ENCODE measurements at places on chromosomes 2 and 18. TPM values are rescaled to one million over a fixed set of nuclear protein-coding genes. Genes with fewer than 3 reads are reported as not detected.

NEU2 gene
- not detected for polyA plus RNA-seq

CD8B2 gene
- not detected for polyA plus RNA-seq

RAB10 gene
- 84.5 TPM for polyA plus RNA-seq

NUP35 gene
- 10.2 TPM for polyA plus RNA-seq

MC4R gene
- not detected for polyA plus RNA-seq

WDR75 gene
- 16.3 TPM for polyA plus RNA-seq

C2orf80 gene
- not detected for polyA plus RNA-seq

IL36RN gene
- polyA plus RNA-seq, result not detected

COL3A1 gene
- polyA plus RNA-seq, result 211 TPM

CD8A gene
- 3.7 TPM for polyA plus RNA-seq

SLC4A3 gene
- polyA plus RNA-seq, result 0.63 TPM

WNT10A gene
- 0.17 TPM for polyA plus RNA-seq

ZRANB3 gene
- polyA plus RNA-seq, result 1.3 TPM

RNF125 gene
- polyA plus RNA-seq, result 1.4 TPM

SGO2 gene
- 0.57 TPM for polyA plus RNA-seq

TRABD2A gene
- 2.1 TPM for polyA plus RNA-seq

LRATD1 gene
- 7.1 TPM for polyA plus RNA-seq

LCT gene
- 0.02 TPM for polyA plus RNA-seq

ABHD1 gene
- polyA plus RNA-seq, result 0.16 TPM

HOXD12 gene
- polyA plus RNA-seq, result not detected

MOGAT1 gene
- polyA plus RNA-seq, result 0.18 TPM

LRP1B gene
- polyA plus RNA-seq, result 0.01 TPM

GREB1L gene
- 0.55 TPM for polyA plus RNA-seq

MEIS1 gene
- 9.0 TPM for polyA plus RNA-seq

ACMSD gene
- polyA plus RNA-seq, result 0.08 TPM

HAUS1 gene
- polyA plus RNA-seq, result 27.7 TPM

PAPOLG gene
- 5.9 TPM for polyA plus RNA-seq

LYG1 gene
- polyA plus RNA-seq, result 2.7 TPM

NCKAP5 gene
- 5.6 TPM for polyA plus RNA-seq

DPYSL5 gene
- polyA plus RNA-seq, result not detected

REG3A gene
- 0.96 TPM for polyA plus RNA-seq

KIF1A gene
- 0.14 TPM for polyA plus RNA-seq

FIGN gene
- 0.42 TPM for polyA plus RNA-seq

GKN2 gene
- 429 TPM for polyA plus RNA-seq

PLCD4 gene
- polyA plus RNA-seq, result 0.49 TPM

LRRC30 gene
- not detected for polyA plus RNA-seq
